ENCODE measurements at places on chromosomes 1 and 21. TPM values are rescaled to one million over a fixed set of nuclear protein-coding genes. Genes with fewer than 3 reads are reported as not detected.

Gene TBX19
- polyA plus RNA-seq: 2.7 TPM

GRCh38 chr1:58848818-58849411 lies 65.1 kb upstream of the JUN start:
- peak; percentile 23 for DNase-seq
- H3K4me3 ChIP-seq: peak overlapping the region; percentile 18
- H3K27ac ChIP-seq: peak overlapping the region; percentile 97
- H3K4me1 ChIP-seq: peaks cover 4% of the 10 kb centered on the region

DNA sequence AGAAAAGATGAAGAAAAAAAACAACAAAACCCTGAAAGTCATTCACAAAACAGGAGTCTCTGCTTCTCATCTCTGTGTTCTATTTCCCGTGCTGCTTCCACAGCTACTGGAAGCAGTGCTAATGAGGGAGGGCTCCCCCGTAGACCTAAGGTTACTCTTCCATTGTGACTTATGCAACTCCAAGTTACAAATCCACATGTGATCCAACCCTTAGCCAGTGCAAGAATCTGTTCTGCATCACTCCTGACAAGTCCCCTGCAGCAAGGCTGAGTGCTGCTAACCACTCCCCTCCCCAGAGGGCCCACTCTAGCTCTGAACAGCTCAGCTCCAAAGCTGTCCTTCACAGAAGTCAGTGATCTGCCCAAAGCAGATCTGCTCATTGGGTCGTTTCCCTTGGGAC lies 10.3 kb downstream of the DNALI1 start:
- H3K36me3 ChIP-seq: peaks cover 73% of the 10 kb centered on the region
- no peaks in the 10 kb centered on the region for H3K27me3 ChIP-seq
- no peak for DNase-seq
- H3K27ac ChIP-seq: no peak overlapping the region
- no peaks in the 10 kb centered on the region for H3K4me1 ChIP-seq

GRCh38 chr21:34187935-34188334 lies 114.6 kb downstream of the MRPS6 start:
- DNase-seq: no peak
- no peaks in the 10 kb centered on the region for H3K27me3 ChIP-seq
- H3K36me3 ChIP-seq: no peaks in the 10 kb centered on the region
- no peak overlapping the region for H3K4me3 ChIP-seq
- no peak overlapping the region for H3K27ac ChIP-seq
- peaks cover 13% of the 10 kb centered on the region for H3K4me1 ChIP-seq

DNA sequence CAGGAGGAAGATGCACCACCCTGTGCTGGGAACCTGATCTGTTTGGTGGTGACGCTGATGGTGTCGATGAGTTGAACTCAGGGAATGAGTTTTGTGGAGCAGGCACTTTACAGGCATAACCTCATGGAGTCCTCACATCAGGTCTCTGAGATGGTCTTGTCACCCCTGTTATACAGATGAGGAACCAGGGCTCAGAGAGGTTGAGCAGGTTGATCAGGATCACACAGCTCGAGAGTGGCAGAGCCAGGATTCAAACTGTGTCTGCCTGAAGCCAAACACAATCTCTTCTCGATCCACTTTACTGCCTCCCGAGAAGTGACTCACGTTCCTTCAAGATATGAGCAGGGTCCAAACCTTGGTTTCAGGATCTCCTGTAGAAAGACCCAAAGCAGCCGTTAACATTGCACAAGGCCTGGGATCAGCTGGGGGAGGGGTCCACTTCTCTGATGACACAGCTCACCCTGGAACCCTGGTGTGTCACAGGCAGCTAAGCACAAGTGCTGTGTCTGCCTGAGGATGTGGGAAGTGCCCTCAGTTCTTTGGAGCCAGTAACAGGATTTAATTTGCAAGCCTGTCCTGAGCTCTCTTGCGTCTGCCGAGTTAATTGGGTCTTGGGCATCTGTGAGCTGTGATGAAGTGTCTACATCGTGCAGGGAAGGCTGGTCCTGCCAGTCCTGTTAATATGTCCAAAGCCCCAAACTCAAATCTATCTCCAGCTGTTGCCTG lies 65.4 kb upstream of the STUM start:
- H3K4me3 ChIP-seq: no peak overlapping the region
- H3K27me3 ChIP-seq: peaks cover 11% of the 10 kb centered on the region

Gene HNRNPCL4
- not detected for polyA plus RNA-seq

Gene PLPPR5
- 0.49 TPM for polyA plus RNA-seq

- no peak overlapping the region for H3K4me3 ChIP-seq
- no peaks in the 10 kb centered on the region for H3K27me3 ChIP-seq
- DNase-seq: no peak
- no peak overlapping the region for H3K27ac ChIP-seq
Observed at GRCh38 chr1:244246334-244246733, 195.3 kb downstream of the ZBTB18 start.

GRCh38 chr1:21265644-21266043 lies 24.6 kb downstream of the ECE1 start:
- no peak for DNase-seq
- H3K4me1 ChIP-seq: peaks cover 25% of the 10 kb centered on the region
- no peak overlapping the region for H3K4me3 ChIP-seq
- no peaks in the 10 kb centered on the region for H3K27me3 ChIP-seq
- no peak overlapping the region for H3K27ac ChIP-seq

DNA sequence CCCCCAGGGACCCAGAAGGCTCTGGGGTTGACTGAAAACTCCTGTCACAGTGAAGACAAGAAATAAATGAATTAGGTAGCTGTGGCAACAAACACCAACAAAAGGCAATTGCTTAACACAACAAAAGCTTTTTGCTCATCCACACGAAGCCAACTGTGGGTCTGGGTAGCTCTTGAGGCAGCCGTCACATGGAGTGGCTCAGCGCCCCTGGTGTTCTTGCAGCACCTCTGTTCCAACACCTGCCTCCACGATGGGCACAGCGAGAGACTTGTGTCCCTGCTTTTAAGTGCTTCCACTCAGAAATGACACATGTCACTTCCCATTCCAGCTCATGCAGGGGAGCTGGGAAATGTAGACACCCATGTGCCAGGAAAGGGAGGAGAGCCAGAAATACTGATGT lies 364.5 kb upstream of the DUSP10 start:
- H3K4me1 ChIP-seq: peaks cover 9% of the 10 kb centered on the region
- peak; percentile 21 for DNase-seq

Gene TRIM67
- not detected for polyA plus RNA-seq

DNA sequence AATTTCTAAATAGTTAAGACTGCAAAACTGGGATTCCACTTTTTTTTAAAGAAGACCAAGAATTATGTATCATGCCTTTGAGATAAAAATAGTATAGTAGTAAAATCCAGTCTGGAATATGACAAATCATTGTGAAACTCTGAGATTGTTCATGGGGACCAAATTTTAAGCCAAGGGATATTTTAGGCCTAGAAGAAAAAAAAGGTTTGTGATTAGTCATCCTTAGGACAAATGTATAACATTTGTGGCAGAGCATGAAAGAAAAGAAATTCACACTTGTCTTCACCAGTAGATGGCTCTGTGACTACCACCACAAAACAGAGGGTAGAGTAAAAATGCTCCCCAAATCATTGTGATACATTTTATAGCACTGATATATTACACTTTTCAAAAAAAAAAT lies 226.1 kb downstream of the KCTD3 start:
- no peak overlapping the region for H3K27ac ChIP-seq
- no peaks in the 10 kb centered on the region for H3K27me3 ChIP-seq
- DNase-seq: no peak
- no peaks in the 10 kb centered on the region for H3K36me3 ChIP-seq
- H3K4me1 ChIP-seq: no peaks in the 10 kb centered on the region

Gene LRRC53
- not detected for polyA plus RNA-seq

DNA sequence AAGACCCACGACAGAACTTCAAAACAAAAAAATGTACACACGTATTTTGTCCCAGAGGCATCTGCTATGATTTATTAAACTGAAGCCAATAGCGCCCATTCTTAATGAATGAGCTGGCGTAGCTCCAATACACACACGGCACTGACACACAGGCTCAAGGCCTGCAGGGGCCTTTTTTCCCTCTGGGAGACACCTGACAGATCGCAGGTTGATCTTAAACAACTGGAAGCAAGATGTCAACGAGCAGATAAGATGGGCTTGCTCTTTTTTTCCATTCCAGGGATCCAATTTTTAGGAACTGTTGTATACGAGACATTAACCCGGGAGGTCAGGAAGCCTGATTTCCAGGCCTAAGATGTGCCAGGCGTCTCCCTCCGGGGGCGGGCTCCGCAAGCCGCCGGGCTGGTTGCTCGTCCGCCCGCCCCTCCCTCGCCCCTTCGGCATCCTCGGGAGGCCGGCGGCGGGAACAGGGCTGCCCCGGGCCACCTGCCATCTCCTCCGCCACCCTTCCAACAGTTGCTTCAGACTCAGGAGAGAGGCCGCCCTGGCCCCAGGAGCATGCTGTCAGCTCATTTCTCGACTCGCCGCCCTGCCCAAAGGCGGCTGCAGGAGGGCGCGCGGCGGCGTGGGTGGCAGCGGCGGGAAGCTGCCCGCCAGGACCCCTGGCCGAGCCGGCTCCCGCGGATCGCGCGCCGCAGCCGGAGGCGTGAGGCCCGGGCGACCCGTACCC lies 735 bp downstream of the TTC13 start:
- no peak for DNase-seq
- H3K4me1 ChIP-seq: no peaks in the 10 kb centered on the region
- no peaks in the 10 kb centered on the region for H3K27me3 ChIP-seq
- H3K36me3 ChIP-seq: peaks cover 6% of the 10 kb centered on the region
- H3K4me3 ChIP-seq: peak overlapping the region; percentile 85
- H3K27ac ChIP-seq: no peak overlapping the region

GRCh38 chr1:8541961-8542521 lies 224.1 kb downstream of the SLC45A1 start:
- no peak overlapping the region for H3K27ac ChIP-seq
- no peak for DNase-seq
- peaks cover 11% of the 10 kb centered on the region for H3K36me3 ChIP-seq
- no peak overlapping the region for H3K4me3 ChIP-seq
- no peaks in the 10 kb centered on the region for H3K27me3 ChIP-seq

Gene RIPPLY3
- 0.03 TPM for polyA plus RNA-seq

Gene CELF3
- 0.65 TPM for polyA plus RNA-seq

- no peaks in the 10 kb centered on the region for H3K4me1 ChIP-seq
- no peaks in the 10 kb centered on the region for H3K36me3 ChIP-seq
- no peak overlapping the region for H3K4me3 ChIP-seq
- DNase-seq: no peak
Observed at GRCh38 chr1:3943123-3943431, 43.0 kb upstream of the C1orf174 start.

Gene CLDN17
- polyA plus RNA-seq: not detected

Data from SK-N-SH (cell line).